ENCODE measurements at places on chromosomes 13 and 19. TPM values are rescaled to one million over a fixed set of nuclear protein-coding genes. Genes with fewer than 3 reads are reported as not detected.

Gene HIF3A
- total RNA-seq: not detected

Gene KLK15
- total RNA-seq: not detected

Gene RFPL4AL1
- total RNA-seq: not detected

Gene SIGLEC9
- total RNA-seq: 0.71 TPM

Gene KIR3DL1
- 2.0 TPM for total RNA-seq

Gene ZNF507
- total RNA-seq: 46.3 TPM

Gene MBD3L3
- not detected for total RNA-seq

Gene LRRC63
- 1.2 TPM for total RNA-seq

Gene PBX4
- total RNA-seq: 45.8 TPM

Gene TMEM190
- not detected for total RNA-seq

Gene PSG1
- 0.37 TPM for total RNA-seq

Gene POLRMT
- total RNA-seq: 85.6 TPM

Gene CGB8
- total RNA-seq: not detected

Gene MYH14
- not detected for total RNA-seq

Gene MADCAM1
- 1.1 TPM for total RNA-seq

Gene TRIM28
- total RNA-seq: 564 TPM

Gene KLHL1
- not detected for total RNA-seq

Gene APOC4
- total RNA-seq: not detected

Gene KRI1
- 48.4 TPM for total RNA-seq

Gene KCNJ14
- 3.9 TPM for total RNA-seq

Gene CBARP
- 0.27 TPM for total RNA-seq

Gene TYROBP
- total RNA-seq: 19.6 TPM

Gene LYPD5
- not detected for total RNA-seq

Gene ZNF564
- 29.8 TPM for total RNA-seq

Gene ZNF284
- total RNA-seq: 1.9 TPM

Gene GPR4
- total RNA-seq: not detected

Gene ZNF614
- total RNA-seq: 12.7 TPM

Gene ZNF99
- not detected for total RNA-seq

Gene SYCN
- total RNA-seq: not detected

Gene PIAS4
- total RNA-seq: 28.8 TPM

Gene ZNF792
- total RNA-seq: 33.8 TPM

Gene GRK1
- not detected for total RNA-seq

Gene AP1M1
- total RNA-seq: 125 TPM

Gene SYNGR4
- not detected for total RNA-seq

Gene CLEC11A
- total RNA-seq: 3.1 TPM

Gene SIGLEC5
- total RNA-seq: 2.4 TPM

Gene LNX2
- 10.7 TPM for total RNA-seq

Gene ZNF776
- 18.9 TPM for total RNA-seq

Gene TIMM29
- 24.7 TPM for total RNA-seq

Gene PCDH9
- total RNA-seq: 1.3 TPM

Gene ZNF723
- total RNA-seq: not detected

Gene KLF1
- not detected for total RNA-seq

Gene PSG5
- not detected for total RNA-seq

Gene CLC
- 2.0 TPM for total RNA-seq

Gene HSPB6
- not detected for total RNA-seq

Gene FGF9
- 5.6 TPM for total RNA-seq

Gene IRGC
- total RNA-seq: not detected

Gene NUFIP1
- 3.7 TPM for total RNA-seq

Gene RASIP1
- not detected for total RNA-seq

Gene GAPDHS
- total RNA-seq: not detected

Gene KLK6
- total RNA-seq: not detected

Gene TMEM150B
- 0.69 TPM for total RNA-seq

Gene GAS6
- 2.4 TPM for total RNA-seq

Gene RDH8
- not detected for total RNA-seq
